NCI-H2107 (cell line): ENCODE measurements at places on chromosomes 6 and 20.

- no peak for DNase-seq
Measured at GRCh38 chr20:47863315-47863965, 78.2 kb upstream of the SULF2 start.

DNA sequence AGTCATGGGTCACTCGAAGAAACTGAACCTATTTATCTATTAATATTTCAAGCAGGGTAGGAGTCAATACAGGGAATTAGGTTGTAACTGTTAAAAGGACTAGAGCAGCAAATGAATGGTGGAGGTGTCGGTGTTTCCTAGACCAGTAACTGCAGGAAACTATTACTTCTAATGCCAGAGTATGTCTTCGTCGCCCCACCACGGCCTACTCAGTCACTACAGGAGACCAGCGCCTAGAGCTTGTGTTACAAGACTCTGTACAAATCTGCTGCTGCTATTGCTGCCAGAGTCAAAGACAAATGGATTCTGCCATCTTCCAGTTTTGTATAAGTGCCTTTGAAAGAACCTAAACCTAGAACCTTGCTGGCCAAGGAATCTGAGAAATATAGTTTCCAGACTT is 343.9 kb downstream of the SOX4 start:
- DNase-seq, result no peak

- DNase-seq, result no peak
Measured at GRCh38 chr6:105900125-105900937, 185.8 kb upstream of the PRDM1 start.

DNA sequence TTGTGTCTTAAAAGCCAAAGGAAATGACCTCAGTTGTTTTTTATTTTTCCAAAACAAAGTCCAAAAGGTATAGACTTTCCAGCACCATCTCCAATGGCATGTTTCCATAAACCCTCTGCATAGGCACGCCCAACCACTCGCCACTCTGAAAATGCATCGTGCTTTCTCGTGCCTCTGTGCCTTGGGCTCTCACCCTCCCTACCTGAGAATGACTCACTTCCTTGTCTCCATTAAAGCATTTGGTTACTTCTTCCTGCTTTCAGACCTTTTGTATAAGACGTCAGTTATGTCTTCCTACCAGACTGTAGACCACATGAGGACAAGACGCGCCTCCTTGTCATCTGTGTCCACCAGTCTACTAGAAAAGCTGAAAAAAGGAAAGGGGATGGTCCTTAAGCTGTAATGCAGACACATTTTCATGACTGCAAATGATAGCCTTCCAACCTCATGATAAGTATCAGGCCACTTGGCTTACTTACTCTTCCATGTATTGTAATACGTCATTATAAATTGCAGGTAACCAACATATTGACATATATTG is 61.2 kb upstream of the CDYL start:
- no peak for DNase-seq

DNA sequence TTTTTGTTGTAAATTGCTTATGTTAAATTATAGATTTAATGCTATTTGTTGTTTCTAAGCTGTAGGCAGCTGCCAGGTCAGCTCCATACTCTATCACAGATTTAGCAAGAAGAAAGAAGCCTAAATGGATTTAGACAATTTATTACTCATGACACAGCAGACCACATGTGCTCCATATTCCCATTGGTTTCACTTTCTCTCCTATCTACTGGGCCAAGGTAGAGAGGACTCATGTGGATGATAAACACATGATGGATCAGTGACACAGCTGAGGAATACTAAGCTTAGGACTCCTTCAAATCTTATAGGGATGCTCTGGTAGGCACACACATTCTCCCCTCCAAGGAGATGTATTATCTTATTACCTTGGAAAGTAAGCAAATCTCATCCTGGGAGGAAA is 553.0 kb upstream of the ADGRB3 start:
- DNase-seq, result no peak

DNA sequence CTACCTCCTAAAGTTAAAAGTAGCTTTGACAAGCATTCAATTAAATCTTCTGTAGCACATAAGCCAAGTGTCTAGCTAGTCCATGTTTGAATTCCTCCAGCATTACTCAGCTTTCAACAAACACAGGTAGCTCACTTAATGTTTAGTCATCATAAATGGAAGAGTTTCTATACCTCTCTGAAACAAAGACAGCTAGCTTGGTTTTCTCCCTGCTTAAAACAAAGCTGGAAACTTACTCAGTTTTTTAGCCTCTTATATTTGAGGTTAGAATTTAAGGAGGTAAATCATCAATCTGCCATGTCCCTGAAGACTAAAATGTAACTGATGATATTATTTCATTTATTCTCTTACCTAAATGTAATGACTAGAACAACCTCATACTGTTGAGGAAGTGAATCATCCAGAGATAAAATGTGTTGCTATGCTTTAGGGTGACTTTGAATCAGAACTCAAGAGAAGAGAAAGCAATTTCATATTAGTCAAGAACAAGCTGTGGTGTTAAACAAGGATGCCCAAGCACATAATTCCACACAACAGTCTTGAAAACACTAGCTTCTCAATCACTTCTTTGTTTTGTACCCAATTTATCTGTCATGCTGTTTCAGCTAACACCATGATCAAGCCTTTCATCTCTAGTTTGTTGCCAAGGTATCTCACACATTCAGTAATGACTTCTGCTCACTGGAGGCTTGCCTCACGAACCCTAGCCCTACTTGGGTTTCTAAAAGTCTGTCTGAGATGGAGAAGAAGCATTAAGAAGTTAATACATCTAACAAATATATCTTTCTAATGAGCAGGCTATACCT is 251.9 kb downstream of the EPM2A start:
- no peak for DNase-seq

DNA sequence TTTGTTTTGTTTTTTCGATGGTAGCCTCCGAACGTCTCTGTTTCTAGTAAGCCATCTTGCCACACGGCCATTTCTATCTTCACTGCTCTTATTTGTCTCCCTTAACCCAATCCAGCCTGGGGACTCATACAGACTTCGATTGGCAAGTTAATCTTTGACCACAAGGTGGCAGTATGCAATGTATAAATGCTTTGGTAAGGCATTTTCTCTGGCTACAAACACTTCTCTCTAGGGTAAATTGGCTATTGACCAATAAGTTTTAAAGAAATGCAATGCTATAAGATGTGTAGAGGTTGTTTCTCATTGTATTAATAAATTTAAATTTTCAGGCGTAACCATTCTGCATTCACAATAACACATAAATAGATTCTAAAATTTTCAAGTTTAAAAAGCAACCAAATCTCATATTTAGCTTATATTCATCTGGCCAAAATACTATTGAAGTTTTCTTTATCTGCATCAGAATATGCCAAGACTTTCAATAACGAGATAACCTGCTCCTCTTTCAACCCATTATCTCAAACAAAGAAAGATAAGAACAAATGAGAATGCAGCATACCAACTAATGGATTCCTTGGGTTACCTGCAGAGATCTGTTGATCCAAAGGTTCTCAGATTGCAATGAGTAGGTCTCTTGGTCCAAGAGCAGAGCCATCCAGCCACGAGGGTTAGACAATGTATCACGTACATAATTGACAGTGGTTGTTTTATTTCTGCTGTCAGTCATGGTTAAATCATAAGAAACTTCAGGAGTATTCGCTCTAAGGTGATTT is 231.9 kb downstream of the PKHD1 start:
- DNase-seq, result peak; percentile 3

- DNase-seq, result no peak
Measured at GRCh38 chr6:35011096-35012041, 122.3 kb downstream of the ANKS1A start.

DNA sequence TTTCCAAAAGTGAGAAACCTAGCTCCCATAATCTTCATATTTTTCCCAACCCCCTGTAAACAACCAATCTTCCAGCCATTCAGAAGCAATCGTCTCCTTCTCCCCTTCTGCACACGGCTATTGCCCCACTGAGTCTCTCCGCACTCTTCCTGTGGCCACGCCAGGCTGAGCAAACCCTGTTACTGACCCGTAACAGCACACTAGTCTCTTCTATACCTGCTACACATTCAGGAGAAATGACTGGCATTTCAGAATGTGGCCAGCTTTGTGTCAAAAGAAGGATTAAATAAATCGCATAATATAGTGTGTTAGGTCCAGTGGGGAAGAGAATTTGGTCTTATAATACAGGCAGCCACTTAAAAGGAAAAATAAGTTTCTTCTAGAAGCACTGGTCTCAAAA is 41.4 kb downstream of the ECT2L start:
- no peak for DNase-seq

GRCh38 chr20:22590662-22591061 is 6.3 kb upstream of the FOXA2 start:
- DNase-seq, result no peak

DNA sequence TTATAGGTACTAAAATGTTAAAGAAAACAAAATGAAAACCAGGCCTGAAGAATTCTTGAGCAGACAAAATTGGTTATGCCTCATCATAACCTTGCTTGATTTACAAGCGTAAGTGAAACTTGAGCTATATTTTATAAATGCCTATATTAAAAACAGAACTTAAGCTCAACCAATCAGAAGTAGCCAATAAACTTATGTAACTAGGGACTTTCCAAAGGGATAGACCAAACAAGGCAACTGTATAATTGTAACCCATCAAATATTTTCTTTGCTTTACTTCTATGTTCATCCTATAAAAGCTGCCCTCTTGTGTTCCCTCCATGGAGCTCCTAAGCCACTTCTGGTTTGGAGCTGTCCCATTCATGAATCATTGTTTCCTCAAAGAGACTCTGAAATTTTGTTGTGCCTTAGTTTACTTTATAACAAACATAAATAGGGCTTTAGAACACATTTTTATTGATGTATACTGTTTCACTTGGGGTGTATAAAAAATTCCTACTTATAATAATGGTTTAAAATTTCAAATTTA is 101.6 kb upstream of the CARMIL1 start:
- DNase-seq, result no peak

- no peak for DNase-seq
Measured at GRCh38 chr6:28947831-28948270, 24.1 kb upstream of the TRIM27 start.

- DNase-seq, result no peak
Measured at GRCh38 chr6:21582651-21583050, 10.9 kb upstream of the SOX4 start.

- no peak for DNase-seq
Measured at GRCh38 chr20:2703716-2704475, 11.3 kb downstream of the EBF4 start.

DNA sequence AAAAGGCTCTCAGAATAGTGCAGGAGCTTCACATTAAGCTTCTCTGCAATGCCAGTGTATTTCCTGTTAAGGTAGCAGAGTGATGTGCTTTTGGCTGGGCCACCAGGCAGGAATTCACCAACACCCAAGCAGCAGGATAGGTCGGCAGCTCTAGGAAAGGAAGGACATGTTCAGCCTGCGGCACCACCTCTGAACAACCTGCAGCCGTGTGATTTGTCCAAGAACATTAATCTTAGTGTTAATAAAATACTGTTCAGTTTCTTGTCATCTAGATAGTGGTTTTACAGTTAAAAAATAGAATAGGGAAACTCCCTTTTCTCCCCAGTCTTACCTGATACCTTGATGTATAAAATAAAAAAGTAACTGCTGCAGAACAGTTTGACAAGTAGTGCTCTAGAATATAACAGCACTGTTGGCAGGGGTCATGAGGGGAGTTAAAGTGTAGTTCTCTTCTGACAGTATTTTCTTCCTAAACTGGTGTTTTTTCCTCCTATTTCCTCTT is 18.8 kb downstream of the ZNF292 start:
- DNase-seq, result no peak

GRCh38 chr6:11486051-11486450 is 51.5 kb upstream of the TMEM170B start:
- no peak for DNase-seq
